Kidney epithelial cell (primary cell): ENCODE measurements at places on chromosomes 7 and 10. TPM values are rescaled to one million over a fixed set of nuclear protein-coding genes. Genes with fewer than 3 reads are reported as not detected.
A peak's percentile ranks its signal among the peaks of the same experiment; 100 is the strongest.

GRCh38 chr7:94591176-94591575, 64.8 kb downstream of the SGCE start:
- no peak for DNase-seq

- peak; percentile 12 for DNase-seq
These were observed 104.4 kb upstream of the FAM3C start for GRCh38 chr7:121500360-121501058.

GRCh38 chr7:110442381-110442837, 648.5 kb upstream of the LRRN3 start:
- peak; percentile 21 for DNase-seq

GRCh38 chr7:97107192-97107800, 10.2 kb upstream of the SDHAF3 start:
- DNase-seq: no peak

DNA sequence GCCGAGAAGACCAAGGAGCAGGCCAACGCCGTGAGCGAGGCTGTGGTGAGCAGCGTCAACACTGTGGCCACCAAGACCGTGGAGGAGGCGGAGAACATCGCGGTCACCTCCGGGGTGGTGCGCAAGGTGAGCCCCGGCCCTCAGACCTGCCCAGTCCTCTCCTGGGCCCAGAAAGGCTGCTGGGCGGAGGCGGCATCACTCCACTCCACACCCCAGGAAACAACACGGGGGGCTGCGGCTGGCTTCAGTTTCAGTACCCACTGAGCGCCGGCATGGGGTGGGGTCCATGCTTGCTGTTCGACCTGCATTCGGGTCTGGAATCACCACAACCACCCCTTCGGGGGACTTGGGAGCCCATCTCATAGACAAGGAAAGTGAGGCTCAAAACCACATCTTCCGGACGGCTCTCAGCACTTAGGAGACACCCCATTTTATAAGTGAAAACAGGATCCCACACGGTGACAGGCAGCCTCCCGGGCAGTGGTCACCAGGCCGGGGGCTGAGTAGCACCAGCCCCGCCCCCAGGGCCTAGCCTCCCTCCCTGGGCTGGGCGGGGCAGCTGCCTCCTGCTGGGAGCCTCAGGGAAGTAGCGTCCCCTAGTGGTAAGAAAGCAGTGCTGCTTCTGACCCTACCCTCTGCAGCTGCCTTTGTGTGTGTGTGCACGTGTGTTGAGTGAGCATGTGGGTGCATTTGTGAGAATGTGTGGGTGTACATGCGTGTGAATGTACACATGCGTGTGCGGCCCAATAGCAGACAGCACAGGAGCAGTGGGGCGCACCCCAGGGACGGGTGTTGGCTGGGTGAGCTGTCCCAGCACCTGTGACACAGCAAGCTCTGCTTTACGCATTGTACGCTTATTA, 1.8 kb downstream of the SNCG start:
- DNase-seq: no peak

DNA sequence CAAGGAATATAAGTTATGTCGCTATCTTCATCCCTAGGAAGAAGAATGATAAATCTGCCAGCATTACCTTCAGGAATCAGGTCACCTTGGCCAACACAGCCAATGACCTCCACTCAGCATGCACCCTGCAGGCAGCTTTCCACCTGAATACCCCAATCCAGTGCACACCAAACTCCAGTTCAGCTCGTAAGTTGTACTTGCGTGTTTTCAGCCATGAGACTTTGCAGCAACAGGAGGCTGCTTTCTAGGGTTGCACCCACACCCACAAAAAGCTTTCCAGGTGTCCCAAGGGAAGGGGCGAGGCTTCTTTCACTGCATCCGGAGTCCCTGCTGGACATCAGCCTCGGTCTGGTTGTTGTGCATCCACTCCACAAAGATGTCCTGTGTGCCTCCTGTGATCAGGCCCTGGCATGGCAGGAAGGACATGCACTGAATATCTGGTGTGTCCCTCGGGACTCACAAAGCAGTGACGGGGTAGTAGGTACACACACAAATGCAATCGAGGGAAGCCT, 282.9 kb downstream of the GRID1 start:
- DNase-seq: no peak

GRCh38 chr7:102942181-102942866, 29.5 kb downstream of the LRRC17 start:
- DNase-seq: no peak

DNA sequence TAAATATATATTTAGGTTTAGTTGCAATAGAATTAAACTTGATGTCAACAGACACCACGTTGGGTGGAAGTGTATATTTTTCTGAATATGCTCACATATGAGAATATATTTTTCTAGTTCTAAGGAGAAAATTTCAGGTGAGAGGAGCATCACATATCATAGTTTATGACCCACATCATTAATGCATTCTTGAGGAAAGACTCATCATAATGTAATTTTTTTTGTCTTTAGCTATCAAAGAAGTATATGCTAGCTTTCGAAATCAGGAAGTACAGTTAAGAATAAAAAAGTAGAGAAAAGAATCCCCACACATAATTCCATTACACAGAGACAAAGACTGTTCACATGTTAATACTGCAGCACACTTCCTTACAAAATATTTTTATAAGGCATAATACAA, 30.4 kb downstream of the A1CF start:
- DNase-seq: no peak

- DNase-seq: no peak
These were observed 973 bp downstream of the CAMK1D start for GRCh38 chr10:12350167-12350872.

DNA sequence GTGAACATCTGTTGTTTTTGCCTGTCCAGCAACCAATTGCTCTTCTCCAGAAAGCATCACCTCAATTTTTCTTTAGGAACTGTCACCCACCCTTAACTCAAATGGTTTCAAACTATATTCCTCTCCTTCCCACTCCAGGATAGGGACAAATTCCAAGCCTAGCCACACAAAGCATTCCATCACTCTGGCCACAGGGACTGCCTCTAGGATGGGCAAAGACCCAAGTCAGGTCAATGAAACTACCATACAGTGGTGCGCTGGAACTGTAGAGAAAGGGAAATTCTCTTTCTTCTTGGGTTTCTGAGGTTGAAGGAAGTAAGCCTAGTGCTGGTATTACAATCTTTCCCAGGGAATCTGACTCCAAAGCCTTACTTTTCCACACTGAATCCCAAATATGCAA, 3.6 kb downstream of the MICU1 start:
- DNase-seq: no peak

Gene HOXA6
- 4.8 and 10.5 TPM in 2 replicates for total RNA-seq
